Pericardium fibroblast (primary cell): ENCODE measurements at places on chromosomes 7 and 10. TPM values are rescaled to one million over a fixed set of nuclear protein-coding genes. Genes with fewer than 3 reads are reported as not detected.

ZNF365 gene
- total RNA-seq, result under 0.01 and 0.12 TPM in 2 replicates

FKBP9 gene
- total RNA-seq, result 325 and 351 TPM in 2 replicates

TSPAN33 gene
- 0.47 and 2.2 TPM in 2 replicates for total RNA-seq

ANXA8 gene
- total RNA-seq, result 0.77 and 18.2 TPM in 2 replicates

NUDT1 gene
- 8.8 and 21.1 TPM in 2 replicates for total RNA-seq

PRSS1 gene
- not detected in 2 replicates for total RNA-seq

PLAC9 gene
- 219 and 260 TPM in 2 replicates for total RNA-seq

ZNF467 gene
- 9.3 and 14.0 TPM in 2 replicates for total RNA-seq

CLDN4 gene
- 0.23 and 0.68 TPM in 2 replicates for total RNA-seq

AGAP9 gene
- total RNA-seq, result 2.1 and 7.7 TPM in 2 replicates

GPRIN2 gene
- 0.58 TPM in 1 of 2 replicates, not detected in the other for total RNA-seq

IMMP2L gene
- 4.9 and 33.0 TPM in 2 replicates for total RNA-seq

INSYN2A gene
- under 0.01 TPM in 2 replicates for total RNA-seq

RHOBTB1 gene
- total RNA-seq, result 9.2 and 20.5 TPM in 2 replicates

IDI2 gene
- total RNA-seq, result not detected in 2 replicates

ANXA8L1 gene
- total RNA-seq, result 9.3 TPM in 1 of 2 replicates, not detected in the other

ZP3 gene
- 1.4 and 6.5 TPM in 2 replicates for total RNA-seq

UNCX gene
- total RNA-seq, result not detected in 2 replicates

ADRA2A gene
- under 0.01 and 3.7 TPM in 2 replicates for total RNA-seq

SPDYE5 gene
- not detected in 2 replicates for total RNA-seq

CHAT gene
- total RNA-seq, result not detected in 2 replicates

RSPH10B2 gene
- total RNA-seq, result not detected in 2 replicates

TEX36 gene
- total RNA-seq, result not detected in 2 replicates

MRLN gene
- not detected in 2 replicates for total RNA-seq

ZNF25 gene
- 8.4 and 10.7 TPM in 2 replicates for total RNA-seq

FZD1 gene
- total RNA-seq, result 26.6 and 30.9 TPM in 2 replicates

SPDYE2 gene
- not detected in 2 replicates for total RNA-seq

GCK gene
- total RNA-seq, result 0.17 and 1.9 TPM in 2 replicates

SNX10 gene
- total RNA-seq, result not detected in 2 replicates

TMEM225B gene
- total RNA-seq, result 0.23 and 4.2 TPM in 2 replicates

KCNH2 gene
- total RNA-seq, result 0.12 and 0.34 TPM in 2 replicates

COL26A1 gene
- under 0.01 TPM in 1 of 2 replicates, not detected in the other for total RNA-seq

SEC61G gene
- 265 and 485 TPM in 2 replicates for total RNA-seq

IKZF5 gene
- 1.4 and 1.5 TPM in 2 replicates for total RNA-seq

NKX2-3 gene
- 2.1 TPM in 1 of 2 replicates, not detected in the other for total RNA-seq

PRKG1 gene
- 15.3 and 19.5 TPM in 2 replicates for total RNA-seq

DKK1 gene
- total RNA-seq, result 51.4 and 95.7 TPM in 2 replicates

PHYHIPL gene
- total RNA-seq, result not detected in 2 replicates

SPDYE16 gene
- not detected in 2 replicates for total RNA-seq

UTF1 gene
- total RNA-seq, result not detected in 2 replicates

EPO gene
- total RNA-seq, result not detected in 2 replicates

HOXA9 gene
- 4.0 TPM in 1 of 2 replicates, not detected in the other for total RNA-seq

C7orf57 gene
- not detected in 2 replicates for total RNA-seq

FAM25G gene
- total RNA-seq, result not detected in 2 replicates

KIF11 gene
- total RNA-seq, result 2.2 and 2.8 TPM in 2 replicates

GOLGA7B gene
- not detected in 2 replicates for total RNA-seq

HTR5A gene
- not detected in 2 replicates for total RNA-seq

CLIP2 gene
- total RNA-seq, result 17.5 and 28.3 TPM in 2 replicates

SPDYE11 gene
- not detected in 2 replicates for total RNA-seq

BUD31 gene
- total RNA-seq, result 115 and 116 TPM in 2 replicates

CCDC7 gene
- 2.7 and 3.3 TPM in 2 replicates for total RNA-seq
